ENCODE measurements at places on chromosomes 12 and 14. TPM values are rescaled to one million over a fixed set of nuclear protein-coding genes. Genes with fewer than 3 reads are reported as not detected.

EMC9 gene
- total RNA-seq = 36.8 TPM

TMEM19 gene
- 15.1 TPM for total RNA-seq

LALBA gene
- not detected for total RNA-seq

CCDC177 gene
- not detected for total RNA-seq

PTHLH gene
- not detected for total RNA-seq

TAS2R30 gene
- 2.9 TPM for total RNA-seq

TMPRSS12 gene
- total RNA-seq = not detected

SERPINA6 gene
- not detected for total RNA-seq

Measured in activated naive CD4-positive, alpha-beta T cell treated with anti-CD3 and anti-CD28 coated beads, Interleukin-2, amount 50 U/mL, for 72 hours (primary cell).